ENCODE measurements at places on chromosomes 1 and 21. TPM values are rescaled to one million over a fixed set of nuclear protein-coding genes. Genes with fewer than 3 reads are reported as not detected.

Gene CYP4A22
- total RNA-seq = not detected

Gene TMEM82
- not detected for total RNA-seq

Gene GRIK1
- total RNA-seq = 3.8 TPM

Gene DTL
- total RNA-seq = 20.7 TPM

Gene ACTL8
- total RNA-seq = not detected

Gene KRTAP7-1
- not detected for total RNA-seq

Gene PIGP
- total RNA-seq = 26.7 TPM

Data from urinary bladder (tissue), 4 donors.